ENCODE measurements at places on chromosomes 1 and 21.

GRCh38 chr1:164771619-164772361 lies 212.8 kb downstream of the PBX1 start:
- DNase-seq = no peak

DNA sequence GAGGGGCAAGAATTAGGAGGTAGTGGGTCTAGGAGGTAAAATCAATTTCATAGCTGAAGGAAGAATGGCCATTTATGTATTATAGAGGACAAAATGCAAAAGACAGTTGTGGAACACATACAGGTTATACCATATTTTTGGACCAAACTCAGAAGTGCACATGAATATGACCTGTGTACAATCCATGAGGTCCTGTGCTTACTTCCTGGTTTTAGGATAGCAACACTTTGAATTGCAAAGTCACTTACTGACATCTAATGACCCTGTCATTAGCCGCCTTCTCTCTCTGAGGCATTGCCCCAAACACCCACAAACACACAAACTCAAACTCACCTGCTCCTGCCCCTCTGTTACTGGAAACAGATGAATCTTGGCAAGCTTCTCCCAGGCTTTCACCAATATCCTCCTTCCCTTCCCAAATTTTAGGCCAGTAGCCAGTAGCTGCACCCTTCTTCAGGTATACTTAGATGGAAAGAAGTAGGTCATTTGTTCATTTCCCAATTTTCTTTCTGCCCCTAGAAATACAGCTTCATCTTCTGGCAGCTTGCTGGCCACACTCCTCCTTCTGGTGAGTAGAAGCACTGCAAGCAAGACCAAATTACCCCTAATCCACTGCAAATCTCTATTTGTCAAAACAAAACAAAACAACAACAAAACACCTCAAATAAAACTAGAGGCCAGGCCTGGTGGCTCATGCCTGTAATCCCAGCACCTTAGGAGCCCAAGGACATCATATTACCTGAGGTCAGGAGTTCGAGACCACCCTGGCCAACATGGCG lies 13.7 kb upstream of the RPL5 start:
- DNase-seq = no peak

GRCh38 chr1:36910886-36911540 lies 123.3 kb downstream of the GRIK3 start:
- no peak for DNase-seq

- DNase-seq = no peak
These were observed 225.3 kb upstream of the B3GALT2 start for GRCh38 chr1:193411714-193412113.

GRCh38 chr1:156895927-156896326 lies 2.4 kb downstream of the PEAR1 start:
- no peak for DNase-seq

DNA sequence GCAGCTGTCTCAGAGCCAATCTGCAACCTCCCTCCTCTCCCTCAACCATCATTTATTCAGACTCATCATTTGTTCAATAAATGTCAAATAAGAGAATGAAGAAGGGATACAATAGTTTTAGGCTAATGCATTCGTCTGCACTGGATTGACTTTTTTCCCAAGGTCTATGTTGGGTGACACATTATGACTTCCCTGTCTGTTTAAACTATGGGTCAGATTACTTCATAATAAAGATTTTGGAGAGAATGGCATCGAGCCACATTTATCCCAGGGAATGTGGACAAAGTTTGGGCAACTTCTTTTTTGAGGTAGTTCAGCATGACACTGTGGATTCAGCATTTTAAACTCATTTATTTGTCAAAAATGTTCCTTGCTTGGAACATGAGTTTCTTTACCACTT lies 107.4 kb upstream of the ADGRL2 start:
- DNase-seq = no peak

DNA sequence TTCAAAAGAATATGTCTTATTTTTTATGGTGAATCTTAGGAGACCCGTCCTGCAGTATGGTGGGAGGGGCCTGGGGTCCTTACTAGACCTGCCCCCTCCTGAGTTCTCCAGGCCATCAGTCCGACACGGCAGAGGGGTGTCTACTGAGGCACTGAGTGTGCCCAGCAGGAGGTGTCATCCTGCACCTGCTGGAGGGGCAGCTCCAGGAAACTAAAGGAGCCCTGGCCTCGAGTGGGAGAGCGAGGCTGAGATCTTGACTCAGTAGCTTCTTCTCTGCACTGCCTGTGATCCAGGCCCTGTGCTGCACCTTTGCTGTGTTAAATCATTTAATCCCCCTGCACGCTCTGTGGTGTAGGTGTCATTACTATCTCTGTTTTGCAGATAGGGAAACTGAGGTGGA lies 587.7 kb downstream of the PTPRU start:
- DNase-seq = no peak

GRCh38 chr1:183318433-183318832 lies 99.7 kb downstream of the NMNAT2 start:
- DNase-seq = no peak

- DNase-seq = no peak
These were observed 1.7 kb upstream of the ZNF691 start for GRCh38 chr1:42844592-42845140.

DNA sequence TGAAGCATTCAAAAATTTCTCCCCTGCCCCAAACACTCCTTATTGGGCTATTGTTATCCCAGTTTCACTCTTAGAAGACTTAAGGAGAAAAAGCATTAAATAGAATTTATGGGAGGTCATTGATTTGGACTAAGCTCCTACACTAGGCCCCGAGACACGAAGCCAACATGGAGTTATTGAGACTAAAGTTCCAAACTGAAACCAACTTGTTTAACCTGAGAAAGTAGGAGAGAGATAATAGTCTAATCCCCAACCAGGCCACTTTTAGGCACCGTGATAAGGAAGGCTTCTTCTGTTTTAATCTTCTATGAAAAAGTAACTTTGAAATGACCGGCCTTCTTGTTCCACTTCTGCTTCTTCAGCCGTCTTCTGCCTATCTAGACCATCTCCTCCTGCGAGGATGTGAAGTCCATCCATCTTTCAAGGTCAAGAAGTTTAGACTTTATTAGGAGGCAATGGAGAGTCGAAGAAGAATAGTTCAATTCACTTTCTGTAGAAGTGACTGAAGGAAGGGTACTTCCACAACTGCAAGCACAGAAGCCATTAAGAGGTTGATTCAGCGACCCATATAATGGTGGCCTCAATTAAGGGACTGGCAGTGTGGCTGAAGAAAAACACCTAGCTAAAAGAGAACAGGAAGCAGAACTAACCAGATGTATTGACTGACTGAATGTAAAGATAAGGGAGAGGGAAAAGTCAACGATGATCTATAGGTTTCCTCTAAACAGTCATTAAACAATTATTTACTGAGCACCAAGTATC lies 428.8 kb downstream of the SMYD3 start:
- DNase-seq = no peak

GRCh38 chr1:198595765-198596164 lies 43.1 kb upstream of the PTPRC start:
- no peak for DNase-seq

DNA sequence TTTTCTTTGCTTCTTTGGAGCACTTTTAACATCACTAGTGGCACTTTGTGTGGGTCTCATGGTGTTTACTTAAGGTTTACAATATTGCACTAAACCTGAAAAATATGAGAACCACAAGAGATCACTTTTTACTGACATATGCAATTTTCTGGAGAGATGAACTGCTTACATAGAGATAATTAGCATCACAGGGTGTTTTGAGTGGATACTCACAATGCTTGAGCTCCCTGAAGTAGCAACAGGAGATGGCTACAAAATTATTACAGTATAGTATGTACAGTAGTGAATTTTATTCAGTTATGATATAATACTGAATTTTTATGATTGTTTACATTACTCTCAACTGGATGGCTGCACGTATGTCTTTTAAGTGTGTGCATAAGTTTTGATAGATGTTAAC lies 22.6 kb downstream of the RPRD2 start:
- no peak for DNase-seq

DNA sequence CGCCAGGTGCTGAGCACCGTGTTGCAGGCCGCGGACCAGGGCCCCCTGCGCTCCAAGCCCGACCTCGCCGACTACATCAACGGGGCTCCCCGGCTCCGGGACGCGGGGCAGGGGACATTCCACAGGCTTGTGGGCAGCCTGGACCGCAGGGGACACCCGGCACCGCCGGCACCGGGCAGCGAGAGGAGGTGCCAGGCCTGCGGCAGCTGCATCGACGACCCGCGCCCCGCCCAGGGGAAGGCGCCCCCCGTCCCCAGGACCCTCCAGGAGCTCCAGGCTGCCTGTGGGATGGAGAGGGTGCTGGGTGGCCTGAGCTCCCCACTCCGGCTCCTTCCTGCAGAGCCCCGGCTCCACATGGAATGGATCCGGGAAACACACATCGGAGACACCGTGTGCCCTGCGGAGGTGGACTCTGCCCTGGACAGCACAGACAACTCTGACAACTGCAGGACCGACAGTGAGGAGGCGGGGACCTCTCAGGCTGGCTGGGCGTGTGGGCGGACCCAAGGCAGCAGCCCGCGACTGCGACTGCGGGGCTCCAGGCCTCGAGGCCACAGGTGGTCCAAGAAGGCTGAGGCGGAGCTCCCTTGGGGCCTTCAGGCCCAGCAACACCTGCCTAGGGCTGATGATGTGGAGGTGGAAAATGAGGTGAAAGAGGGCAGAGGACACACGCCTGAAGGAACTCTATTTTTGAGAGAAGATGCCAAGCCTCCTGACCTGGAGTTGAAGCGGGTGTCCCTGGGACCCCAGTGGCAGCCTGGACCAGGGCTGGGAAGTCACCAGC lies 22.8 kb downstream of the KIAA1614 start:
- DNase-seq = no peak

DNA sequence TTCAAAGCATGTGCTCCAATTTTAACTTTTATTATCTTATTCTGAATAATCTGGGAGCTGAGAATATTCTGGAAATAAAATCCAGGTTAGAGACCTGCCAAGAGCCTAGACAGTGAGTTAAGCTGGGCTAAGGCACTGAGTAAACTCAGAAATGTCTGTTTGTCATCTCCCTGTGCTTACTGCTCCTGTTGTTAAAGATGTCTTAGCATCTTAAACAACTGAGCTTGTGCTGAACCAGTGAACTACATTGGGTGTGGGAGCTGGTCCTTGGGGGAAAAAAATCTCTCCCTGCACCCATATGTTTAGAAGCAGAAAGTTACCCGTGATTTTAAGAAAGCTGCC lies 25.0 kb upstream of the AHCYL1 start:
- no peak for DNase-seq

DNA sequence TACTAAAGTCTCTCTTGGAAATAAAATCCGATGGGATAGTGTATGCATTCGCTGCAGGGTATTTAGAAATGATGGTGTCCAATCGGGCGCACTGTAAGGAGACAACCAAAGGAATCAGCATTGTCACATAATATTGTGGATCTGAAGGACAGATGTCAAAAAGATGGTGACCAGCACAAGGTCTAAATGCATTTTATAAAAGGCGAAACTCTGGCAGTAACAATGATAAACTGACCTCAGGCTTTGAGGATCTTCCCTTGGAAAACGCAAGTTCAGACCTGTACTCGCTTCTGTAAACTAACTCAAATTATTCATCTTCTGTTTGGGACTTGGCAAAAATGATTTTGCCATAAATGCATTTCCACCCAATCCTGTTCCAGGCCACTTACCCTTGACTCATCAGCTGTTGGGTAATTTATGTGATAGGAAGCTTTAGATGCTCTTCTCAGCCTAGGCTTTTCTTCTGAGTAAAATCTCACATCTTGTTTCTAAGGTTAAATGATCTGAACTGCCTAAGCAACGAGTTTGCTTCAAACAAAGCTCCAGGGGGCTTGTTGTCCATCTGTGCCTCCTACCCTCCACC lies 33.8 kb downstream of the STPG1 start:
- DNase-seq = no peak

DNA sequence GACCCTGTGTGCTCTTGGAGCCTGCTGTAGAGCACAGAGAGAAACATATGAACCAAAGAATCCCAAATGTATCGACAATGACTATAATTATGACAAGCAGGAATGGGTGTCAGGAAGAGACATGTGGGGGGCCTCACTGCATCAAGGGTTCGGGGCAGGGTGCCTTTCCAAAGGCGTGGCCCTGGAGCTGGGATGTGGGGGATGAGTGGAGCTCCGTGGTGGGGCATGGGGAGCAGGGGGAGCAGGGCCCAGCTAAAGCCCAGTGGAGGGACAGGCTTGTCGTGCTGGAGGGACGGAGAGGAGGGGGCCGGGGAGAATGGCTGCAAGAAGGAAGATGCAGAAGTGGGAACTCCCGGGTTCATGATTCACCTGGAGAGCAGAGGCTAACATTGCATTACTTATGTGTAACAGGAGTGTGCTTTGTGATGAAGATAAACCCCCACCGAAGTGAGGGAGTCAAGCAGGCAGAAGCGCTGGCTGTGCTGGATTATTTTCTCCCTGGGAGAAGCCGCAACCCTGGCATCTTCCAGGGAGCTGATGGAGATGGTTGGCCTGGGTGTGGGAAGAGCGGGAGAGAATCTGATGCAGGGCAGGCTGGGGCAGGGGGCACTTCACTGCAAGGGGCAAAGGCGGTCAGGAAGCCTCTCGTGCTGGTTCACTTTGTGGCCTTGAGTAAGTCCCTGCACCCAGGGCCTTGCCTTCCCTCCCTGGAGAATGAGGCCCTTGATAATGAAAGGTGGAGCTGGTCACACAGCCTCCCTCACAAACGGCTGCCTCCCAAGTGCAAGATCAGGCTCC lies 124.6 kb upstream of the RUNX3 start:
- no peak for DNase-seq

DNA sequence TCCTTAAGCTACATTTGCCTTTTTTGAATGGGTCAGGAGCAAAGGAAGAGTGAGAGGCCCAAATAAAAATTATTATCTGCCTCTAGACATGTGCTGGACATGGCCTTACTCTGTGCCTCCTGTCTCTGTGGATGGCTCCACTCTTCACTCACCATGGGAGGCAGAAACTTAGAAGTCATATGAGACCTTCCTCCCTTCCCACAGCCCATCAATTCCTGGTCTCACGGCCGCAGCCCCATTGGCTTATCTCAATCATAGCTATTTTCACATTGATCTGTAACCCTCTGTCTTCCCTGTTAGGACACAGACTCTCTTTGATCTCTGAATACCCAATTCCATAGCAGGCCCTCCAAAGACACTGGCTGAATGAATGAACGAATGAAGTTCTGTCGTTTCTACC lies 14.2 kb upstream of the ADORA1 start:
- no peak for DNase-seq

GRCh38 chr1:229064320-229065168 lies 206.4 kb upstream of the RAB4A start:
- no peak for DNase-seq

DNA sequence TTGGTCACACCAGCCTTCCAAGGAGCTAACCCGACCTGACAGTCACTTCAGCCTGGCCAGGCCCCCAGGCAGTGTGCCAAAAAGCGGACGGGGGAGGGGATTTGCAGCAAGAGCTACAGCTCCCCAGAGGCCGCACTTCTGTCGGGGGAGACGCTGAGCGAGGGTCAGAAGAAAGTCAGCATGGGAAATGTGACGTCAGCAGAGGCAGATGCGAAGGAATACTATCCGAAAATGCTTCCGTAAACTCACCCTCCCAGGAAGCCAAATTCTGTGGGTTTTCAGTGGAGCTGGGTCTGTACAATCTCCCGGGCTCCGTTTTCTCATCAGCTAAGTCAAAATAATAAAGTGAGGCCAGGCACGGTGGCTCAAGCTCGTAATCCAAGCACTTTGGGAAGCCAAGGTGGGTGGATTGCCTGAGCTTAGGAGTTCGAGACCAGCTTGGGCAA lies 28.5 kb upstream of the ECE1 start:
- no peak for DNase-seq

GRCh38 chr1:90834886-90835660 lies 118.0 kb upstream of the BARHL2 start:
- no peak for DNase-seq

Measured in stimulated activated naive CD4-positive, alpha-beta T cell treated with Interleukin-2 at 50 U/mL for 16 hours (primary cell).